ENCODE measurements at places on chromosomes 16 and 17.

DNA sequence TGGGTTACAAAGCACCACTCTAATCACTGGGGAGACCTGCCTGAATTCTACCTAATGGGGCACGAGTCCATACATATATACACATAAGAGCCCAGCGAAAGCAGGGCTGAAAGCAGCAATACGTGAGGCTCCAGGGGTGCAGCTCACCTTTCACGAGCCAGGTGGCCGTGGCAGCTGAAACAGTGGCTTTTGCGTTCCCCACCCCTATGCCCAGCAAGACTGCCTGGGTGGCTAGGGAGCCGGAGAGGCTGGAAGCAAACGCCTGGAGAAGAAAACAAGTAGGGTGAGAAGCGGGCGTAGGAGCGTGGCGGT, 618 bp downstream of the RUSF1 start:
- DNase-seq, result no peak

DNA sequence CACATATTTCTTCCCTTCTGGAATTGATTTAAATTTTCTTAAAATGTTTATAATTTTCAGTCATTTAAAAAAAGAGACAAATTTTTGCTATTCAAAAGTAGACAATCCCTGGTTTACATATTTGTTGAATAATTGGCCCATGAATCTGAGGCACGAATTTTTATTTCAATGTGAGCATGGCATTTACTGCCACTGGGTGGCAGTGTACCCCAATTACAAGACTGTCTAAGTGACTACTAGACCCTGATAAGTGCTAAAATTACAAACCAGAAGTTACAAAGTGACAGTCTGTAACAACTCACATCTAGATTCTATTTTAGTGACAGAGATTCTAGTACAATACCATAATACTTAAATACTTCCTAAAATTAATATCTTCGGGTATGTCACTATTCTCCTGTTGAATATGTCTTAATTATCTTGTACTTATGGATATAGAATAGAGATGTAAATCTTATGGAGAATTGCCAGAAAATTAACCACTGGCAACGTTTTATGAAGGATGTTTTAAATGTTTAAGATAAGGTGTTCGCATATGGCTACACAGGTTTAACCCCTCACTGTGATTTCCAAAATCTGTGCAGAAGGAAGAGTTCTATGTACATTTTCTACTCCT, 235.8 kb downstream of the MAP2K4 start:
- DNase-seq, result peak; percentile 1

- DNase-seq, result no peak
Measured at GRCh38 chr17:57677301-57677700, 67.8 kb downstream of the CCDC182 start.

GRCh38 chr17:6165806-6166205, 95.6 kb downstream of the WSCD1 start:
- DNase-seq, result no peak

- no peak for DNase-seq
Measured at GRCh38 chr17:27494192-27495091, 38.2 kb downstream of the KSR1 start.

- DNase-seq, result no peak
Measured at GRCh38 chr16:66521252-66521713, 28.6 kb downstream of the TK2 start.

DNA sequence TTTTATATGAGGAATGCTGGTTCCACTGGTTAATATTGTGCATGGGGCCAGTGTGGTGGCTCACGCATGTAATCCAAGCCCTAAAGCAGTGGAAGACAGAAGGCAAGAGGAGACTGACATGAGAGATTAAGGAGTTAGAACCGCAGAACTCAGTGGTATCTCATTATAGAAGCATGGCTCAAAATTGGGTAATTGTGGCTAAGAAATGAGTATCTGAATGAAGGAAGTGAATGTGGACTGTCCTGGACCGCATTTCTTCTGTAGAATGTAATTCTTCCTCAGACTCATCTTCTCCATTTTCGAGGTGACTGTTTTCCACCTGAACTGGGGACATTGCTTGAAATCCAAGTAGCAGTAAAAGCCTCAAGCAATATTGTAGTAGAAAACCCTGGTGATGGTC, 42.6 kb upstream of the CDR2 start:
- no peak for DNase-seq

DNA sequence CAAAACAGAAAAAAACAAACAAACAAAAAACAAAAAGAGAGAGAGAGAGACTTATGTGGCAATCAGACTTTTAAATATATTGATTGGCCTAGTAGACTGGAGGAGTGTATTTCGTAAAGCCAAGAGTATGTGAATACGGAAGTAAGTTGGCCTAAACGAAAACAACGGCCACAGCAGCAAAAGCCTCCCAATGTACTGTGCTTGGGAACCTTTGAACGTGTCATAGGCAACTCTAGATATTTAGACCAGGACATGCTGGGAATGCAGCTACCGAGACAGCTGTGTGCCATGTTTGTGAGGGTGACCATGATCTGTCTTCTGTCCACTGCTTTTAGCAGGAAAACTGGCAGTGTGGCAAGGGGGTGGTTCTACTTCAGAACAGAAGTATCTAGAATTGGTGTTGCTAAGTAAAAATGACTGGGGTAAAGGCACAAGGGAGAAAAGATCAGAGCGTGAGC, 7.4 kb downstream of the MAF start:
- DNase-seq, result no peak

GRCh38 chr16:89828870-89829629, 775 bp downstream of the SPIRE2 start:
- no peak for DNase-seq

DNA sequence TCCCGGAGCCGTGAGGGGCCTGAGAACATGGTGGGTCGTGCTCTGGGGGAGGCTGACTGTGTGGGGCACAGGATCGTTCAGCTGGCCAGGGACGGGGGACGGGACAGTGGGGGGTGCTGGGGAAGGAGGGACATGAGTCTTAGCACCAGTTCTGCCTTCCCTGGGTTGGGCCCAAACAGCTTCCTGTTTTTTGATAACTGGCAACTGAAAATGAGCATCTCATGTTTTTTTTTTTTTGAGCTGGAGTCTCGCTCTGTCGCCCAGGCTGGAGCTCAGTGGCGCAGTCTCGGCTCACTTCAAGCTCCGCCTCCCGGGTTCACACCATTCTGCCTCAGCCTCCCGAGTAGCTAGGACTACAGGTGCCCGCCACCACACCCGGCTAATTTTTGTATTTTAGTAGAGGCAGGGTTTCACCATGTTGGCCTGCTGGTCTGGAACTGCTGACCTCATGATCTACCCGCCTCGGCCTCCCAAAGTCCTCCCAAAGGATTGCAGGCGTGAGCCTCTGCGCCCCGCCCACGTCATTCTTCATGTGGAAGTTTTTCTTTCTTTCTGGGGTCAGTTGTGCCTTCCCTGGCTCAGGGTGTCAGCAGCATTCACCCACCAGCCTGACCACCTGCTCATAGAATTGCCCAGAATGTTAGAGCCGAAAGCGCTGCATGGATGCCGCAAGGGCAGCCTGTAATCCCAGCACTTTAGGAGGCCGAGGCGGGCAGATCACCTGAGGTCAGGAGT, 6.4 kb downstream of the ASPSCR1 start:
- DNase-seq, result no peak

GRCh38 chr17:20281860-20282259, 185.5 kb downstream of the LGALS9B start:
- DNase-seq, result no peak

GRCh38 chr17:4276514-4276913, 12.7 kb upstream of the ANKFY1 start:
- DNase-seq, result no peak

DNA sequence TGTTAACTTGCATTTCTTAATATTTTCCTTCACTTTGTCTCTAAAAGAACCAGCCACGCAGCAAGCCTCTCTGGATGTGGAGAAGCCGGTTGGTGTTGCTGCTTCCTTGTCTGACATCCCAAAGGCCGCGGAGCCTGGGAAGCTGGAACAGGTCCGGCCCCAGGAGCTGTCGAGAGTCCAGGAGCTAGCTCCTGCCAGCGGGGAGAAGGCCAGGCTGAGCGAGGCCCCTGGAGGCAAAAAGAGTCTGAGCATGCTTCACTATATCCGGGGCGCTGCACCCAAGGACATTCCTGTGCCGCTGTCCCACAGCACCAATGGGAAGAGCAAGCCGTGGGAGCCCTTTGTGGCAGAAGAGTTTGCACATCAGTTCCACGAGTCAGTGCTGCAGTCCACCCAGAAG, 22.8 kb downstream of the GINS2 start:
- no peak for DNase-seq

GRCh38 chr17:30969989-30970830, 629 bp upstream of the RNF135 start:
- DNase-seq, result peak; percentile 75

GRCh38 chr17:58492238-58493121, 4.3 kb upstream of the HSF5 start:
- DNase-seq, result no peak

GRCh38 chr17:60819447-60820130, 141.9 kb downstream of the BCAS3 start:
- DNase-seq, result no peak

- no peak for DNase-seq
Measured at GRCh38 chr17:81075307-81075706, 40.4 kb downstream of the BAIAP2 start.

DNA sequence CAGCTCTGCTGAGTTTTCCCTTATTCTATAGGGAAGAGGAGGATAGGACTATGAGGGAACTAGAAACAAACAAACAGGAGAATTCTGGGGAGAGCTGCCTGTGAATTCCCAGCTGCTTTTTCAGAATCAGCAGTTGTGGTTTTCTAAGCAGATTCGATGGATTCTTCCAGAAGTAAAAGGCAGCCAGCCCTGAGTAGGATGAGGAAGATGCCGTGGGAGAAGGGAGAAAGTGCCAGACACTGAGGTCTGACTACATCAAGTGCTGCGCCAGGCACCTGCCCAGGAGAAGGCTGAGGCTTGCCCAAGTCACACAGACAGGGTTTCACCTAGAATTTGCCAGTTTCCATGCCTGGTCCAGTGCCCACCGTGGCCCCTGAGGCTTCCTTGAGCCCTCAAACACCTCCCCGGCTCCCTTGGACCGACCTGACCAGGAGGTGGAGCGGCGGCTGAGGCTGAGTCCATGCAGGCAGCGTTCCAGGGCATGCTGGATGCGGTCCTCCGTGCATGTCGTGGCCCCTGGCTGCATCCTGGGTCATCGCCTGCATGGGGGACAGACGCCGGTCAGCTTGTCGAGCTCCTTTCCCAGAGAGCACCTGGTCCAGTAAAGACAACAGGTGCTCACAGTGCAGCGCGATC, 43.6 kb upstream of the PIK3R6 start:
- DNase-seq, result no peak

DNA sequence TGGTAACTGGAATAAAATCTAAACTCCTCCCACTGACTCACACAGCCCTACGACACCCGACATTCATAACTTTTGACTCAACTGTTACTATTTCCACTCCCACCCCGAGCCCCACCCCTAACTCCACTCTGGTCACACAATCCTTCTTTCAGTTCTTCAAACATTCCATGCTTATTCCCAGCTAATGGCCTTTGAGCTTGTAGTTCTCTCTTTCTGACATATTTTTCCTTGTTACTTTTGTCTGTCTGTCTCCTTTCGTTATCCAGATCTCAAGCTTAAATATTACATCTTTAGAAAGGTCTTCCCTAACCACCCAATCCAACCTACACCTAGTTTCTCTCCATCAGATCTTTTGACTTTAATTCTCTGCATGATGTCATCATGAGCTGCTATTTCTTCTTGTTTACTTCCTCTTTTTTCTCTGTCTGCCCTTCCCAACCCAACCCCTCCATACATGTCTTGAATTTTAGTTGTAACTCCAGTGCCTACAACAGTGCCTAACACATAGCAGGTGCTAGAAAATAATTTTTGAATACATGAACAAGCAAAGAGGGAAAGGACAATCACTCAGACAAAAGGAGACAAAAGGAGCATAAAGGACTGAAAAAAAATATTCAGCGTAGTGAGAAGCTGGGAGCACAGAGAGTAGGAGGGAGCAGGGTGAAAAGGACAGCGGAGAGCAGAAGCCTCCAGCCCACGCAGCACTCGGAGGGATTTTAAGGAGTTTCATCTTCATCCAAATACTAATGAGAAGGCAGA, 65.2 kb upstream of the SMIM36 start:
- DNase-seq, result peak; percentile 14

DNA sequence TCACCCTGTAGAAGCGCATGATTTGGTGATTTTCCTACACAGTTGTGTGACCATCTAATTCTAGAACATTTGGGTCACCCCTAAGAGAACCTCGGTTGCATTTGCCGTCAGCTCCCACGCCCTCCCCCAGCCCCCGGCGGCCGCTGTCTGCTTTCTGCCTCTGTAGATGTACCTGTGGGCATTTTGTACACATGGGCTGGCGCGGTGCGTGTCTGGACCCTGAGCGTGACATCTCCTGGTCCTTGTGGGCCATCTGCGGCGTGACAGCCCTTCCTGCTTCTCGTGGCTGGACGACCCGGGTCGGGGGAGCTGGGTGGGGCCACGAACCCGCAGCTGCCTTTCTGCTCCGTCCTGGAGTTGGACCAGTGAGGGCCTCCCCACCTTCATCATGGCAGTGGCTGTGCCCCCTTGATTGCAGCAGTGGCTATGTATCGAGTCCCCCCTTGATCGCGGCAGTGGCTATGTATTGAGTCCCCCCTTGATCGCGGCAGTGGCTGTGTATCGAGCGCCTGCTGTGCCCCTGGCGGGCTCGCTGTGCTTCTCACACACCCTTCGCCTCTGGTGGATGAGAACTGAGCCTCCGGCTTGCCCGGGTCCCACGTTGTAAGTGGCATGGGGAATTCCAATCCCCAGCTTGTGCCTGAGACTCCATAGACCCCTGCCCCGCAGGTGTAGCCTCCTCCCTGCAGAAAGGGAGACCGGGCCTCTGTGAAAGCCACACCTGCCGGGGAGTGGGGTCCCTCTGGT, 24.1 kb downstream of the GSE1 start:
- no peak for DNase-seq

DNA sequence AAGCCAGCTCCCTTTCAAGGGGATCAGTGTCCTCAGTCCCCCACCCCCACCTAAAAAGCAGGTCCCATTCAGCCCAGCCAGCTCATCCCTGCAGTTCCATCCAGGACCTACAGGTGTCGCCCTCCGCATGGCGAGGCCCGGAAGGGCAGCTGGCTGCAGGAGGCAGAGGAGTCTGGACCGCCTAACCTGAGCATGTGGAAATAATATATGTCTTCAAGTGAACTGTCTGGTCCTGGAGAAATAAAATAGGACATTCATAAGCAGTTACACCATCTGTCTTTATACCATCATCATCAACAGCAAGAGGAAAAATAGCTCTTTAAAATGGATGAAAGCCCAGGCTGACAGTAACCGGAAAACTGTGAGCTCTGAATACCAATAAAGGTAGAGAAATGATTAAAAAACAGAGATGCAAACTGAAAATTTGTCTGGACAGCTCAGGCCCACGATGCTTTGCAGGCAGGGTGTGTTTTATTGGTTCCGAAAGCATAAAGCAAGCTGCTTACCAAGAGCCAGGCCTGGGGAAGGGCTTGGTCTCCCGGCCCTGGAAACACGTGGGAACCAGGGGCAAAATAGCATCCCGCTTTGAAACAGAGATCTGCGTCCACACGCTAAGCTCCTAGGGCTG, 215.2 kb downstream of the ZFHX3 start:
- peak; percentile 41 for DNase-seq

- peak; percentile 45 for DNase-seq
Measured at GRCh38 chr17:79866791-79867518, 27.7 kb upstream of the CBX4 start.

GRCh38 chr16:86245351-86245750, 265.0 kb upstream of the FOXF1 start:
- DNase-seq, result no peak

GRCh38 chr16:3945751-3946603, 65.5 kb upstream of the CREBBP start:
- no peak for DNase-seq

All from naive B cell (primary cell).